ENCODE measurements at places on chromosomes 16 and 17. TPM values are rescaled to one million over a fixed set of nuclear protein-coding genes. Genes with fewer than 3 reads are reported as not detected.

The BRIP1 gene
- total RNA-seq, result 2.4 TPM

GRCh38 chr16:86511317-86512161 lies 1.2 kb downstream of the FOXF1 start:
- peak; percentile 43 for DNase-seq

DNA sequence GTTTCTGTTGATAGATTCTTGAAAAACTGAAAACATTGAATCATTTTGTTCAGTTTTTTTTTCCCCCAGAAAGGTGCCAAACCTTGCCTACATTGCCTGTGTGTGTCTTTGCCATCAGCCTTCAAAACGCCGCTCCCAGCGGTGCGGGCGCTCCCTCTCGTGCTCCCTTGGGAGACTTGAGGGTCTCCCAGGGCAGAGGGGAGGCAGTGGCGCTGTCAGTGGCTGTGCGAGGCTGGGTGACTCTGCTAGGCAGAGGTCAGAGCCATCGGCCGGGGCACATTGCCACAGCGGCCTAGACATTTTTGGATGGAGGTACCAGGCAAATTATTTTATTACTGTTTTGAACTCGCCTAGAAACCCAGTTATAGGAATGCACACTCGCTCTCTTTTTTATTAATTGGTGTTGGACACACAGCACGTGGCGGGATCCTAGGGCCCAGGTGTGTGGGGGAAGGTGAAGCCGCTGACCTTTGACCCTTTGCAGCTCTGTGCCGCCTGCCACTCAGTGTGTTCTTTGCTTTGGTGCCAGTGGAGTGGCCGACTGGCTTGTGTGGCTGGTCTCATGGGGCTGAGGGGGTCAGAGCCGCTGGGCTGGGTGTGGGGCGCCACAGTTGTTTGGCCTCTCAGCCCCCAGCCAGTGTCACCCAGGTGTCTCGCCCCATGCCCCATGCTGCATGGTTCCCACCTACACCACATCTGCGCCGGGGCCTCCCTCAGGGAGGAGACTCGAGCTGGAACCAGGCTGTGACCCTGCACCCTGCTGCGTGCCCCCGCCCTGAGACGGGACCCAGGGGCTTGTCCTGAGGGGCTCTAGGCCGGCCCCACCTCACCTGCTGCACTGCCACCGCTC lies 115.7 kb downstream of the BANP start:
- peak; percentile 9 for DNase-seq

The CHST5 gene
- total RNA-seq, result 0.64 TPM

DNA sequence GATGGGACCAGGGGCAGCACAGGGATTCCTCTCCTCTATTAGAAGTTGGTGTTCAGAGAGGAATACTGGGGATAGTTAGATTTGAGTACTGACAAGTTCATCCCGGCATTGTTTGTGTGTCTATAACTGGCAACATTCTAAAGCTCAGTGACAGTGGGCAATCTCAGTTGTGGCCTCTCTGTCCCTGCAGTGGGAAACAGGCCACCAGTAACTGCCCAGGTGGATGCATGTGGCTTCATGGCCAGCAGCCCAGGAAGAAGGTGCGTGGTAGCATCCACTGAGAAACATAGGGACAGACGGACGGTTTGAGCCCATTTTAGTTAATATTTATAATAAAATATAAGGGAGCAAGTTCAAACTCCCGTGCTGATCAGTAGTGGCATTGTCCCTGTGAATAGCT lies 51.5 kb downstream of the B9D1 start:
- DNase-seq, result no peak

The MYO15A gene
- 4.0 TPM for total RNA-seq

The MPO gene
- not detected for total RNA-seq

DNA sequence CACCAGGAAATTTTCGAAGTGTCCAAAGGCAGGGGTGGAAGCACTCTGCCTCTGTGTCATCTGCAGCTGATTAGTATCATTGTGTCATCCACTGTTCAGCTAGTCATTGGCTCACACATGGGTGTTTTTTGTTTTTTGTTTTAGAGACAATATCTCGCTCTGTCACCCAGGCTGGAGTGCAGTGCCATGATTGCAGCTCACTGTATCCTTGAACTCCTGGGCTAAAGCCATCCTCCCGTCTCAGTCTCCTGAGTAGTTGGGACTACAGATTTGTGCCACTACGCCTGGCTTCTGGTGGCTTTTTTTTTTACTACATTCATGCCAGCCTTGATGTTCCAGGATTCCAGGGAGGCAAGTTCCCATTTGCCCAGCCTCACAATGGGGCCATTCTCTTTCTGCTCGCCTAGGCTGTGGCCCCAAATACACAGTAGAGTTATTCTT lies 32.5 kb upstream of the MYO18A start:
- no peak for DNase-seq

DNA sequence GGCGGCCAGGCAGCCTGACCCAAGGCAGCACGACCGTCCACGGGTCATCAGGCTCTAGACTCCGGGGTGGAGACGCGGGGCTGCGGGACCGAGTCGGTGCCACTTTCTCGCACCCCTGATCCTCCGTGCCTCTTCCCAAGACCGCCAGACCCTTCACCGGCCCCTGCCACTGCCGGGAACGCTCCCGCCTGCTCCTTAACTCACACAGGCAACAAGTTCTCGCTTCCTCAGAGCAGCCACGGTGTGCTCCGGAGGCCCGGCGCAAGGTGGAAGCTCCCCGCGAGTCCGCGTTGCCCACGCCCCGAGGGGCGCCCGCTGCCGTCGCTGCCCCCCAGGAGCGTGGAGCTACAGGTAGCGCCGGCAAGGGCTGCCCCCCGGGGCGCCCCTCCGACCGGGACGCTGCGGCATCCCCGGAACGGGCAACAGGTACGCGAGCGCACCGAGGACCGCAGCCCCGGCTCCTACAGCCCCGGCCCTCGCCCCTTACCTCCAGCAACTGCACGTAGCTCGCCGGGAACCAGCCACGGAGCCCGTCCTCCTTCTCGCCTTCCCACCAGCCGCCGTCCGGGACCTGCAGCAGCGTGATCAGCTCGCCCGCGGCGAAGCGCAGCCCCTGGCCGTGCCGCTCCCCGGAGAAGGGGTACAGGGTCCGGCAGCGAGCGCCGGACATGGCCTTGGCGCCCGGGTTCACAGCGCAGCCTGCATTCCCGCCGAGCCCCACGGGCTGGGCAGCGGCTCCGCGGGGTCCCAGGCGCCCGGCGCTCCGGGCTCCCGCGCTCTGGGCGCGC lies 491 bp downstream of the GAS7 start:
- DNase-seq, result peak; percentile 59

The SLC5A11 gene
- total RNA-seq, result not detected

DNA sequence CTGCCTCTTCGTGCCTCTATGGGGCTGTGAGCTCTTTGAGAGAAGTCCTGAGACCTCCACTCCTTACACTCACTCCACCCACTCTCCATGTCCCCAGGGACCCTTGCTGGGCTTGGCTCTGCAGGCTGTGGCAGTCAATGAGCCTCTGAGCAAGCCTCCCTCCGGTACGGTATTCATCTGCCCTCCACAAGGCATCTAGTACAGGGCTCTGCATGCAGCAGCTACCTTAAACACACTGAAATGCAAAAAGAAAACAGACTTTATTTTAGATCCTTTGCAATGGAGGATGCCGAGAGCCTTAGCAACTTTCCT lies 38.9 kb upstream of the SMPD3 start:
- DNase-seq, result peak; percentile 55

- DNase-seq, result no peak
Measured at GRCh38 chr17:1000597-1001461, 3.9 kb downstream of the TIMM22 start.

The HOXB5 gene
- total RNA-seq, result not detected

GRCh38 chr17:15092762-15093161 lies 172.4 kb downstream of the PMP22 start:
- DNase-seq, result no peak

GRCh38 chr16:21653571-21653970 lies 1.2 kb upstream of the IGSF6 start:
- DNase-seq, result no peak

- DNase-seq, result no peak
Measured at GRCh38 chr16:1525871-1526607, 7.4 kb upstream of the TMEM204 start.

The CNP gene
- total RNA-seq, result 51.5 TPM

DNA sequence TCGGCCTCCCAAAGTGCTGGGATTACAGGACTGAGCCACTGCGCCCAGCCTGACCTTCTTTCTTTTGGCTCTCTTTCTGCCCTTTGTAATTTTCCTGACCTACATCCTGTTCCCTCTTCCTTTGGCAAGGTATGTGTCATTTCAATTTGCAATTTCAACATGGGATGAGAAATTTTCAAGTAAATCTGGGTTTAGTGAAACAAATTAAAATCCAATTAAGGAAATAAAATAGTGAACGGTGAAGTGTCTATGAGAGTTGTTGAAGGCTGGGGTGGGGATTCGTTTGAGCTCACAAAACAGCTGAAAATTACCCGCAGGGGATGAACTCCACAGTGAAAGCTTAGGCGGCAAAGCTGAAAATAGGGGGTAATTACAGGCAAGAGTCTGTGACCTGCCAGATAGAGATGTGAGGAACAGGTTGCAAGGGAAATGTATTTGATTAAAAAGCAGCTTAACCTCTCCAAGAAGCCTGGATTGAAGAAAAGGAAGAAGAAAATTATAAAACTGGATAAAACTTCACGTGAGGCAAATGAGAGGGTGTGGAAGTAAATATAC lies 277.7 kb downstream of the UTP18 start:
- no peak for DNase-seq

All from glutamatergic neuron (in vitro differentiated cells).